ENCODE measurements at places on chromosomes 2 and 18.
A peak's percentile ranks its signal among the peaks of the same experiment; 100 is the strongest.

- no peak for DNase-seq
Observed at GRCh38 chr2:112730791-112731190, 10.0 kb downstream of the NT5DC4 start.

- no peak for DNase-seq
Observed at GRCh38 chr2:47265751-47266231, 110.7 kb upstream of the STPG4 start.

DNA sequence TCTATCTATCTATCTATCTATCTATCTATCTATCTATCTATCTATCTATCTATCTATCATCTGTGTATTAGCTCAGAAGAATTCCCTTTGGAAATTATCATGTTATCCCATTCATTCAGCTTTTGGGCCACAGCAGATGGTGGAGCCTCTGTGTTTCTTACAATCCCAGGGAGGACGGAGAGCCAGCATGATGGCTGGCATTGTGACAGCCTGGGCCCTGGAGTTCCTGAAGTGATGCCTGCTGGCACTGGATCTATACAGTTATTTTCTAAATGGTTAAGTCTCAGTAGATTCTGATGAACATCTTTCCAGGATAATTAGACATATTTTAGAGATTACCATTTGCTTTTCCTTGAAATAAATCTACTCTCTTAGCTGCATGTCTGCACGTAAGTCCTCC lies 385.4 kb upstream of the NXPH2 start:
- DNase-seq, result no peak

- peak; percentile 22 for DNase-seq
Observed at GRCh38 chr2:168920504-168921157, 19.5 kb downstream of the G6PC2 start.

DNA sequence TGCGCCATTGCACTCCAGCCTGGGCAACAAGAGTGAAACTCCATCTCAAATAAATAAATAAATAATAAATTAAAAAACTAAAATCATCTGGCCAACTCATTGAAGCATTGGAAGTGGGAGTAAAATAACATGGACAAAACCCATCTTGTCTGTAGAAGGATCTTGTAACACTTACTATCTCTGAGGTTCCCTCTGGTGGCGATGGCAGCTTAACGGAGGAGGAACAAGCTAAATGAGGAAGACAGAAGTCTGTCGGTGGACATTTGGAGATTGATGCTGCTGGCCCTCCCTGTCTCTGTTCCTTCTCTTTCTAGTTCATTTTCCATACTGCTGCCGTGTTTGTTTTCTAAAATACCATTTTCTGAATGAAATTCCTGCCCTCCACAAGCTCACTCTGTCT lies 43.4 kb downstream of the ZCCHC2 start:
- no peak for DNase-seq

Measured in NCI-H1105 (cell line).